Pons (tissue), 1 donor: ENCODE measurements at places on chromosomes 1 and 21.

DNA sequence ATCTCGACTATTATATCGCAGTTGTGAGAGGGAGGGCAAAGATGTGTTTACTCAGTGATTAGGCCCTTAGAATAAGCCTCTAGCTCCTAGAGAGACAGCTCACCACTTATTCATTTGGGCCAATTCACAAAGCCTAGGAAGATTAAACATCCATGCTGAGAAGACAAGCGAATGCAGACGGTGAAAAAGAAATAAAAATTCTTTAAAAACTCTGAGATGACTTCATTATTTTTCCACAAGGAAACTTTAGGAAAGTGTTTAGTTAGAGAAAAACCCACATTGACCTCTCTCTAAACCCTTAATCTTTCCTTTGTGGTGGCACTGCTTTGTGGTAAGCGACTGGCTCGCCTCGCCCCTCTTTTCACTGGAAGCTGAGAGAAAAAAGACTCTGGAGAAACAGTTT lies 146.8 kb upstream of the DMRTA2 start:
- no peak for DNase-seq

GRCh38 chr1:163381487-163382184 lies 59.9 kb downstream of the NUF2 start:
- DNase-seq = no peak

- no peak for DNase-seq
Observed at GRCh38 chr1:226889616-226890330, 19.4 kb downstream of the PSEN2 start.

GRCh38 chr21:17371450-17371849 lies 141.4 kb upstream of the CXADR start:
- no peak for DNase-seq

GRCh38 chr1:89971600-89971999 lies 23.3 kb upstream of the ZNF326 start:
- no peak for DNase-seq

DNA sequence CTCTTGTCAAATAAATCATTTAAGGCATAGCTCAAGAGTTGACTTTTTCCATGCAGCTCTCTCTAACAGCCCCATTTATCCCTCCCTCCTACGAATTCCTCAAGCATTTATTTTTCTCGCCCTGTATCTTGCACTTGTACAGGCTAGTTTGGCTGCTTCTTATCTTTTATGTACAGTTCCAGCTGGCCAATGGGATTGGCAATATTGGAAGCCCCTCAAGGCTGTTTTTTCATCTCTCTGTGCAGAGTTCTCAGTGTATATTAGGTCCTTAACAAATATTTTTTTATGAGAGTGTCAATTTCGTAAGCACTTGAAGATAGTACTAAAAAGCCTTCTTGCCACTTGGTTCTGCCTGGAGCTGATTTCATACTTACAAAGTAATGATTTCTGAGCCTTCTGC lies 356.0 kb downstream of the ST6GALNAC3 start:
- DNase-seq = no peak

- DNase-seq = peak; percentile 73
Observed at GRCh38 chr1:160353223-160353622, 10.0 kb downstream of the NCSTN start.

DNA sequence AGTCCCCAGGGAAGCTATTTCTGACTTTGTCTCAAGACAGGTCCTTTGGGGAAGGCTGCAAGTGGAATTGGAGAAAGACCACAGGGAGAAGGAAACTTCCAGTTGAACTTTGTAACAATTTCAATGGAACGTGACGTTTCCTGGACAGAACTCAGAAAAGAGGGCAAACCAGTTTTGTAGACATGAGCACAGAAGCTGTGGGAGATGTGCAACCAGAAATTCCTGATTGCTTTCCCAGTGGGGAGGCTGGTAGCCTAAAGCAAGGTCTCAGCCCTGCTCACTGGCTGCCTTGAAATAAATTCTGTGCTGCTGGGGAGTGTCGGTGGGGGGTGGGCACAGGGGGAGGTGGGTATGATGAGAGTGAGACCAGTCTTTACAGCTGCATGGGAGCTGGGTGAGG lies 1206.7 kb upstream of the ADGRL2 start:
- DNase-seq = no peak

DNA sequence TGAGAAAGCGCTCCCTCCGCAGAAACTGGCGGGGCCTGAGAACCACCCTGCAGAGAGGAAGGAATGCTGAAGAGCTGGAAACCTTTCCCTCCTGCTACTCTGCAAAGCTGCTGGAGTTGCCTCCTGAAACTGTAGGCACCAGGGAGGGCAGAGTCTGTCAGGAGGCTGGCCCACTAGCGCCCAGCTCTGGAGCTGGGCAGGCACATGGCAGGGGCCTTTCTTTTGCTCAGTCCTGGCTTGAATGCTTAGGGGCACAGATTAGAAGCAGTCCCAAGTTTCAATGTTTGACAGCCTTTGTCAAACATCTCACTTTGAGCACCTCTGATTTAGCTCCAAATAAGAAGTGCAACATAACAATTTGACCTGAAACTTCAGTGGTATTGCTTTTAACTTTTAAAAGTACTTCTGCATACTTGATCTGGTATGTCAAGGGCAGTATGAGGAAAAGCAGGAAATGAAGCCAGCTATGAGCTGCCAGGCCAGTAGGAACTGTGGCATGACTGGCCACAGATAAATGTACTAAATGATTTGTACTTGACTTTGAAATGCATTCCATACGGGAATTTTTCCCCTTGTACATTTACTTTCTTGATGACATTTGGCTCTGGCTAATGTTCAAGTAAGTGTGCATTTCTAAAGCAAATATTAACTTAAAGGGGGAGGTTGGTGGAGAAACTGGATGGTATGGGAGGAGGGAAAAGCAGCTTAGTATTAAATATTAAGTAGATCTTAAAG lies 7.2 kb downstream of the C1orf116 start:
- peak; percentile 7 for DNase-seq

- DNase-seq = no peak
Observed at GRCh38 chr1:70483342-70483741, 72.3 kb downstream of the CTH start.

DNA sequence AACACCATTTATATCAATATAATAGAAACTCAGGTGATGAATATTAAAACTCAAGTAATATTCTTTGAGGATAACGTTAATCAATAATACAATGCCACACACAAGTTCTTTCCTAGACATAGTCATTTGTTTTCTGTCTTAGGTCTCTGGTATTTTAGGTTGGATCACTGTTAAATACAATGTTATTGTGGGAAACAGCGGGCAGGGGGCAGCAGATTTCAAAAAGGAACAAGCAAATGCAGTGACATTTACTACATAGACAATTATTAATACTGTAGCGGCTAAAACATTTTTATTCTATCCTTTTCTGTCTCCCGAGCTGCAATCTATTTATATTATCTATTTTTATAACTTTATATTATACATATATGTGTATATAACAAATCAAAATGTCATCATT lies 186.4 kb upstream of the ZNHIT6 start:
- peak; percentile 7 for DNase-seq

GRCh38 chr21:35982717-35983116 lies 77.6 kb downstream of the SETD4 start:
- DNase-seq = no peak

DNA sequence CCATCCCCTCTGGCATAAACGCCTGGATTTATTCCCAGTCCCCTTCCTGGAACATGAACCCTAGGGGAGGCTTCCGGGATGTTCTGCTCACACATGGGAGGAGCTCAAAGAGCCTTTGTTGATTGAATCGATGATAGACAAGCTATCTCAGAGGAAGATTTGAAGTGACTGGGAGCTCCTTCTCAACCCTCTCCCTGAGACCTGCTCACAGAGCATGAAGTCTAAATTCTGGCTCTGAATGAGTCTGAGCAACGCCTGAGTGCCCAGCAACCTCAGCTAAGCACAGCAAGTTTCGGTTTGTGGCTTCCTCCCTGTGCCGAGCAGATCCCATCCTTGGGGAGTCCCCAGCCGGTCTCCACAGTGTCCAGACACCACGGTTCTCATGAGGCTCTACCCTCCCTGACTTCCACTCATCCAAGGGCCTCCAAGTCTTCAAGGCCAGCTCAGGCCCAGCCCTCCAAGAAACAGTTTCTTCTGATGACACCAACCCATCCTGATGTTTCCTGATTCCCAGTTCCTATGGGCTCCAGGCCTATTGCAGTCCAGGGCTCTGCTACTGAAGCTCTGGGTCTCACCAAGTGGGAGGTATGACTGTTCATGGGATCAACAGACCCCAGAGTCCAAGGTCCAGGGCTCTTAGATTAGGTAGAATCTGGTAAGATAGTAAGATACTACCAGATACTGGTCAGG lies 190.8 kb downstream of the DYRK1A start:
- DNase-seq = no peak

DNA sequence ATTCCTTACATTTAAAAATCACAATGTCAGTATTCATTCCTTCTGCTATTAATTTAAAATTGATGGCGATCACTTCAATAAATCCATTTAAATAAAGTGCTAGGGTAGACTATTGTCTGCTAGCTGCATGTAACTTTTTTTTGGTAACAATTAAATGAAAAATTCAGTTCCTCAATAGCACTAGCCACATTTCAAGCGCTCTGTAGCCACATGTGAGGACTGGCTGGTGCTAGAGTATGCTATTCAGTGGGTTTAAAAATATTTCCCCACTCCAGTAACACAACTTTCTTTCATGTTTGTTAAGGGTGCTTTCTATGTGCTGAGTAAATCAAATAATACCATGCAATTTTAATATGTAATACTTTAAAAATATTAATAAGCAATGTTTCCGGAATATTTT lies 108.2 kb downstream of the LTN1 start:
- DNase-seq = peak; percentile 48

DNA sequence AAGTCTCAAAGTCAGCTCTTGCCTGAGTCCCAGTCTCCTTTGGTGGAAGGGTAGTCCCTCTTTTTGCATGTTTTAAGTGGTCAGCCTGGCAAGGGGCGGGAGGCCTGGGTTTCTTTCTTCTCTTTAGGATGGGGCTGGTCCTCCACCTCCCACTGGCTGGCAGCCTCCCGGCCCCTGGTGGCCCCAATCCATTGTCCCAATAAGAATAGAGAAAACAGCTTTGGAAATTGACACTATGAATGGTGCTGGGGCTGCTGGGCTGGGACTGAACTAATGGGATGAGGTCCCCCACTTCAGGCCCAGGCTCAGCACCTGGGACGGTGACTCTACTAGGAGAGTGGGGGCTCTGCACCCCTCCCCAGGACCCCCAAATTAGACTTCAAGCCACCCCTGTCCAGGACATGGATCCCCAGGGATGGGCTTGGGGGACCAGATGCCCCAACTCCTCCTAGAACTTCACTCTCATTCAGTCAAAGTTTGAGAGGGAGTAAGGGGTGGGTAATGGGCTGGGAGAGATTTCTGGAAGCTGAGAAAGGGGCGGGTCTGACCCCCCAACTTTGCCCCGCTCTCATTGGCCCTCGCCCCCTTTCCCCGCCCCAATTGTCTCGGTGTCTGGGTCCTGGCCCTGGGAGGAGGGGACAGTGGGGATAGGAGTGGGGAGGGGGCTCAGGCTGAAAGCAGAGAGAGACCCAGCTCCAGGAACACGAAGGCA lies 18.2 kb downstream of the SLC27A3 start:
- no peak for DNase-seq

DNA sequence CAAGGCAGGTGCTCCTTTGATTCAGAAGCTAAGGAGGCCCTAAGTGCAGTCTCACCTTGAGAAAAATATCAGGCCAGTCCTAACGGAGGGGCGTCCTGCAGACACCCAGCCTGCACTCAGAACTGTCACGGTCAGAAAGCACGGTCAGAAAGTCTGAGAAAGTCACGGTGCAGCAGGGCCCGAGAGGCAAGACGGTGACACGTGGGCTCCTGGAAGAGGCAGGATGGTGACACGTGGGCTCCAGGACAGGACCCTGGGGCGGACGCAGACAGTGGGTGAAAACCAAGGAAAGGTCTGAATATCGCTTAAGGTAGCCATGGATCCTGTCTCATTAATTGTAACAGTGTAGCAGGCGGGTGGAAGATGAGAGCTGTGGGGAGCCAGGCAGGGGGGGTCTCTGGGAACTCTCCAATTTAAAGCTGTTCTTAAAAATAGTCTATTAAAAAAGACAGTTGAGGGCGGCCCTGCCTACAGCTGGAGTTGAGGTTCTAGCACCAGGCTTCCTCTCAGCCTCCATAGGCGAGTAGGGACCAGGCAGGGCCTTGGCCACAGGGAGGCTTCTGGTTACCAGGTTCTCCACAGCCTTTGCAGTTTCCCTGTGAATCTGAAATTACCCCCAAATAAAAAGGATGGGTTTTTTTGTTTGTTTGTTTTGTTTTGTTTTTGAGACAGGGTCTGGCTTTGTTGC lies 65.2 kb downstream of the FAAP20 start:
- DNase-seq = no peak

DNA sequence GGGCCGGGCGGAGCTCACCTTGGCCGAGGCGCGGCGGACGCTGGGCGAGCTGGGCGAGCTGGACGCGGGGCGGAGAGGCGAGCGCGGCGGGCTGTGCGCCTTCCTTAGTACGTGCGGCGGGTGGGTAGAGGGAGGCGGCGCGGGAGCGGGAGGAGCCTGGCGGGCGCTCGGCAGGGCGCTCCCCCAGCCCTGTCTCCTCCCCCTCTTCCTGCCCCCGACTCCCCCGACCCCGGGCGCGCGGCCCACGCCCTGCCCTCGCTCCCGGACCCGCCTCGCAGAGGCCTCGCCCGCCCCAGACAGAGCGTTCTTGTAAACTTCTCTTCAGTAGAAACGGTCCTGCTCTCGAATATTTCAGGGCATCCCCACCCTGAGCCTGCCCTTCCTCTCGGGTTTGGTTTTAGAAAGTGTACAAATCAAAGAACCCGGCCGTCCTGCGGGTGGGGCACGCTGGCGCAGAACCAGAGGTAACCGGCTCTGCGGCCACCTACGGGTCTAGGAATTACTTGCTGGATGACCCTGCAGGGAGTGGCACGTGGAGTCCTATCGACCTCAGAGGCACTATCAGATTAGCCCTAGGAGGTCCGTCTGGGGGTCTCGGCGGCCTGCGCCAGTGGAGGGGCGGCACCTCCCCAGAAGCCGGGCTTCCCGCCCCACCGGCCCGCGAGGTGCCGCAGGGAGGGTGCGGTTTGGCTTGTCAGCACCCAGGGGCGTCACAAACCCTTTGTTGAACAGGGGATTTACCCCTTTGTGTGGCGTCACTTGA lies at the start of gene S100A10:
Gene S100A10 (minus strand): TSS at position 126 of the 763 bp plus-strand sequence. CDS start 7,629 bp downstream, outside the sequence.
- no peak for DNase-seq

GRCh38 chr1:213075725-213076124 lies 24.7 kb downstream of the RPS6KC1 start:
- DNase-seq = no peak

GRCh38 chr1:16396591-16396990 lies 29.5 kb downstream of the SZRD1 start:
- no peak for DNase-seq

DNA sequence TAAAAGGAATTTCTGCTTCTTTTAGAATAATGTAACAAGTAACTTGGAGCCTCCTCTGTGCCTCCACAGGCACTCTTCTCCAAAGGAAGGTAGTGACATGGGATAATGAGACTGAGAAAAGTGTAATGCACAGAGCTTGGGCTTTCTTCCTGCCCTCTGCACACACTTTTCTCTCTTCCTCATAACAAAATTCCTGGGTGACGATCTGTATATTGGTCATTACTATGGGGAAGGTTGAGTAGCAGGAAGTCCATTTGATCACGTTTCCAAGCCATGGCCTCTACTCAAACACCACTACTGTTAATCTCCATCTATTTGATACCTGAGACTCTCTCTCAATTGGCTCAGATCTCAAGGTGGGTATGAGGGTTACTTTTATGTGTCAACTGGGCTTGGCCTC lies 113.9 kb downstream of the GRIK1 start:
- DNase-seq = no peak
